ENCODE measurements at places on chromosomes 2 and 18.

DNA sequence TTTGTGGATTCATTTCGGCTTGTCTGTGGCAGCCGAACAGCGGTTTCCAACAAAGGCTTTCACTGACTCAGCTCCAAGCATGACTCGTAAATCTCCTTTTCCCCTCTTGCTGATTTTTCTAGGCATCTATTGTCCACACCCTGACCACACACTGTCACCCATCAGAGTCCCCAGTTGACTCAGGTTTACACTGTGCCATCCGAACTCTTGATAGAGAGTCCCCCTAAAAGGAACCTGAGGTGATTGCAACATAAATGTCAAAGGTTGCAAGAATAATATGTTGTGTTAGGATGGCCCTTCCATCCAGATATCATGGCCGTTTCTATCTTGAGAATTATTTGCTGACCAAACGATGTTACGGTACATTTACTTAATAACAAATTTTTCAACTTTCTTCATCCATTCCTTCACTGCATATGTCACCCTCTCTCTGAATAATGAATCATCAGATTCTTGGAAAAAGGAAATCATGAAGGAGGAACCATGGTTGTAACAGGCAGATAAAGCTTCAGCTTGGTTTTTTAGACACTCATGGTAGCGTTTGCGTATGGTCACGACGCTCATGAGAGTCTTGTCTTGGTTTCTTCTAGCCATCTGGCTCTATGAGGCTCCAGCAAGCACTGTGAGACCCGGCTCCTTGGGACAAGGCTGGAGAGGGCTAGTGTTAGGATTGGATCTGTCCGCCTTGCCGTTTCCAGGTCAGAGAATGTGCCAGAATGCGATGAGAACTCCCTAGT lies 72.1 kb downstream of the NPAS2 start:
- DNase-seq = peak; percentile 58

- DNase-seq = peak; percentile 13
Measured at GRCh38 chr2:132923787-132924186, 253.8 kb upstream of the LYPD1 start.

GRCh38 chr2:207879536-207879935 lies 109.8 kb upstream of the FZD5 start:
- peak; percentile 77 for DNase-seq

GRCh38 chr2:28276807-28277206 lies 115.9 kb upstream of the FOSL2 start:
- no peak for DNase-seq

- no peak for DNase-seq
Measured at GRCh38 chr2:197205585-197206215, 104.9 kb downstream of the ANKRD44 start.

- peak; percentile 34 for DNase-seq
Measured at GRCh38 chr18:58671632-58672564, 633 bp downstream of the MALT1 start.

DNA sequence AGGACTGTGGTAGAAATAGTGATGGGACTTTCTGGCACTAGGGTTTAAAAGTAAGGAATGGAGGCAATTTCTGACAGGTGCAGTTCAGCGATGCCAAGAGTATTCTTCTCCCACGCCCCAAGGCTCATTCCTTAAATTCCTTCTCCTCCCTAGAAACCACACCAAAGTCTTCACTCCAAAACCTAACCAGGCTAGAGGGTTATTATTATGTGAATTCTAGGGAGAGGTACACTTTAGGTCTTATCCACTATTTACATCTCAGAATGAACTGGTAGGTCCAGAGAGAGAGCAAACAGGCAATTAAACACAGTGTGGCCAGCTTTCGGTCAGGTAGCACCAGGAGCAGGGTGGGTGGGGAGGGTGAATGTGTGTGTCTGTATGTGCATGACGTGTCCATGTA lies 11.4 kb downstream of the IL1F10 start:
- no peak for DNase-seq

- DNase-seq = no peak
Measured at GRCh38 chr2:70241340-70241739, 7.1 kb downstream of the TIA1 start.

GRCh38 chr2:43455731-43456642 lies 139.9 kb downstream of the THADA start:
- DNase-seq = peak; percentile 14

DNA sequence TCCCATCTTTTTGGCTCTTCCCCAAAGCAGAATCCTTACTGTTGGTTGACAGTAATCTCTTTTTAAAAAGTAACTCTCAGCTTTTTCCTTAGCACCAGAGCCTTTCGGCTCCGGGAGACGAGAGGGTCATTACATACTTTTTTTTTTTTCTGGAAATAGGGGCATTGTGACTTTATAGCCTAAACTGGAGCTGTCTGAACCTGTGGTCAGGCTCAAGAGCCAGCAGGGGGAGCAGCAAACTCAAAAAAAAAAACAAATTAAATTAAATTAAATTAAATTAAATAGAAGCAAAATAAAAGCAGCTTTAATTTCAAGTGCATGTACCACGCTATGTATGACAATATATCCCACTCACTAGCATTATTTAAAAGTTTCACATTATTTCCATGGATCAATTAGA lies 156.6 kb downstream of the DTNA start:
- DNase-seq = peak; percentile 25

GRCh38 chr18:54843314-54843713 lies 15.0 kb downstream of the RAB27B start:
- DNase-seq = peak; percentile 5

DNA sequence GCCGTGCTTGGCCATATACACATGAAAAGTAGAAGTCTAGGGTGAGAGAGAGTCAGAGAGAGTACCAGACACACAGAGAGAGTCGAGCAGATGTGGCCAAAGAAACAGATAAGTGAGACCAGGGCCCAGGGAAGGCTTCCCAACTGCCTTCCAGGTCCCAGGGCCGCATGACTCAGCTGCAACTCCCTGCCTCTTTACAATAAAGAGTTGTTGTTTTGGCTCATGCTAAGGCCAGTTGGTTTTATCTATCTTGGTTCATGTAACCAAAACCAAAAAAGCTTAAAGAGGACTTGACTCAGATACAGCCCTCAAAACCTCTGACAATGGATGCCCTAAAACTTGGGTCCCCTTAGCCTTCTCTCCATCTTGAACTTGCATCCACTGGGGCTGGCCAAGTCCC lies 36.9 kb downstream of the REEP1 start:
- no peak for DNase-seq

- DNase-seq = no peak
Measured at GRCh38 chr2:220036431-220036830, 409.0 kb downstream of the SLC4A3 start.

DNA sequence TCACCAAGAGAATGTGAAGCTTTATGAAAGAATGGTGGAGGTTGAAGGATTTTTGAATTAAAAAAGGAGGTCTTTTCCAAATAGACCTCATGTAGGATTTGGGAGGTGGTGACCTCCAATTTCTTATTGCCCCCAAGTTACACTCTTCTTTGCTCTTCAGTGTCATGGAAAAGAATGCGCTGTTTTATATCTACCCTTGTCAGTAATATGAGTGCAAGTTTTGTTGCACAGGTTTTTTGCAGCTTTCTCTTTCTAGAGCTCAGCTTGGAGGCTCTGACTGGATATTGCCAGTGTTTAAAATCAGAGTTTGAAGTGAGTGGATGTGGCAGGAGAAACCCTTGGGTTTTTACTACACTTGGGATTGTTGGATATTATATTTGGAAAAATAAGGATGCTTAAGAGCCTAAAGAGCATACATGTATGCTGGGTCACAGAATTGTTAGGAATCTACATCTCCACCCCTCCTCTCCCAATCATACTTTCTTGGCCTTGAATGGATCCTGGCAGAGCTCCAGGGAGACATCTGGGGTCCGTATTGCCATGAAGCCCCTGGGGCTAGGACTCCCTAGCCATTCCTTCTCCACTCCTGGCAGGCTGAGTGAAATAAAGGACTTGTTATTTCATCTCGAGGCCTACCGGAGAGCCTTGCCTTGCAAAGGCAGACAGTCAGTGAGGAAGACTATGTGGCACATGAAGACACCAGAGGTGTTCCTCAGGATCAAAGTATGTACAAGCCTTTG lies 43.8 kb downstream of the APOB start:
- no peak for DNase-seq

All from AG08395 (cell line).